ENCODE measurements at places on chromosomes 1 and 21.
A peak's percentile ranks its signal among the peaks of the same experiment; 100 is the strongest.

GRCh38 chr1:28123461-28123961, 35.1 kb upstream of the EYA3 start:
- DNase-seq: no peak

DNA sequence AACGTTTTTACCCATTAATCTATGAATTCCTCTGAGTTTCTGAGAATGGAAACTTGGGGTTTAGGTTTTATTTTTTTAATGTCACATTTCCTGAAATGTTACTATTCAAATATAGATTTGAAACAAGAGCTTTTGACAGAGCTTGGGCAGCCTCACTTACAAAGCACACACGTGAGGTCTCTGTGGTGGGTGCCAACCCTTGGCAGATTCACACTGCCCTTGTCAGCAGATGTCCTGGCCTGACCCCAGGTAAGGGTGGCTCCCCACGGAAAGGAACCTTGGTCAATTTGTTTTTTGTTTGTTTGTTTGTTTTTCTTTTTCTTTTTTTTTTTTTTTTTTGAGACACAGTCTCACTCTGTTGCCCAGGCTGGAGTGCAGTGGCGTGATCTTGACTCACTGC, 53.5 kb downstream of the FAAP20 start:
- no peak for DNase-seq

- peak; percentile 46 for DNase-seq
Observed at GRCh38 chr1:116817582-116818064, 63.4 kb downstream of the CD2 start.

DNA sequence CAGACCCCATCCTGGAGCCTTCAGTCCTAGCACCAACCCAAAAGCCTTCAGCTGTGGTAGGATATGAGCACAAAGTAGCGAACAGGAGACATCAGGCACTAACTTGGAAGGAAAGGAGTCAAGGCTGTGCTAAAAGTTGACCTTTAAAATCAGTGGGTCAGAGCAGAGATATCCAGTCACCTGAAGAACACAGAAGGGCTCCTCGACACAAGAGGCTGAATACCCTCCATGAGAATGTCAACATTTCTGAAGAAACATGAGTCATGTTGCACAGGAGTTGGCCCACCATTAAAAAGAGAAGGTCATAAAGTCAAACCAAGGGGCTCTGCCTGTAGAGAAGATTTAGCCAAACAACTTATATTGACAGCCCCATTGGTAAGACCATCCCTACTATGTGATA, 172.5 kb downstream of the PLPP3 start:
- no peak for DNase-seq

- DNase-seq: no peak
Observed at GRCh38 chr1:186033847-186034271, 299.7 kb downstream of the HMCN1 start.

DNA sequence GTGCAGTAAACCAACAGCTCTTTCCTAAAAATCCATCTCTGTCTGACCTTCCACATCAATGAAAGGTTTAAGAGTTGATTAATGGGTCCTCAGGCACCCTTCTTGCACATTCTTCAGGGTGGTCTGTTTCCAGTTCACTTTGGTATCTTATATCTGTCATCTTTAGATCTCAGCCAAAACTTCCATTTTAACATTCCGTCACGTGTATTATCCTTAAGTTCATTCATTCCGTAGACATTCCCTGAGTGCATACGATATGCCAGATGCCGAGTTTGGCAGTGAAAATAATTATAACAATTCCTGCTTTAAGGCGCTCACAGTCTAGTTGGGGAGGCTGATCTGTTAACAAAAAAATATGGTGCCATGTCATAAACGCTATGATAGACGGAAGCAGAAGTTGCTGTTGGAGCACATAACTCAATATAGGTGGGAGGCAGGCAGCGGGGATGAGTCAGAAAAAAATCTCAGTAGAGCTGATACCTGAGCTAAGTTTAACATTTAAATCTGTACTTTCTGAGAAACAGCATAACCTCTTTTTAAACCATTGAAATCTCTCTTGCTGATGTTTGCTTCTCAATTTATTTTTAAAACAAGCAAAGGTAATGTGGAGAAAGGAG, 59.6 kb upstream of the HOOK1 start:
- DNase-seq: no peak

DNA sequence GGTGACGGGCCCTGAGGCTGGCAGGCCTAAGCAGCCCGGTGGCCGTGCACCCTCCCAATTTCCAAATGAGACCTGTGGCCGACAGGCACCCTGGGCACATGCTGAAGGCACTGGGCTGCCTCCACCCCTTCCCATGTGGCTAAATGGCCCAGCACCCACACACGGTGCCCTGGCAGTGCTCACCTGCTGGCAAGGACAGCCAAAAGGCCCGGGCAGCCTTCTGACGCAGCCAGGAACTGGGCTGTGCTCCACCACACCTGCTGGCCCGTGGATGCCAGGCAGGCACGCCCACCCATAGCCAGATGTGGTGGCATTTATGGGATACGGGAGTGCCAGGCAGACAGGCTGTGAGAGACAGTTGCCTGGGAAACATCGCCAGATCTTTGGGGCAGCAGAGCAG, 4.0 kb upstream of the FAAP20 start:
- no peak for DNase-seq

DNA sequence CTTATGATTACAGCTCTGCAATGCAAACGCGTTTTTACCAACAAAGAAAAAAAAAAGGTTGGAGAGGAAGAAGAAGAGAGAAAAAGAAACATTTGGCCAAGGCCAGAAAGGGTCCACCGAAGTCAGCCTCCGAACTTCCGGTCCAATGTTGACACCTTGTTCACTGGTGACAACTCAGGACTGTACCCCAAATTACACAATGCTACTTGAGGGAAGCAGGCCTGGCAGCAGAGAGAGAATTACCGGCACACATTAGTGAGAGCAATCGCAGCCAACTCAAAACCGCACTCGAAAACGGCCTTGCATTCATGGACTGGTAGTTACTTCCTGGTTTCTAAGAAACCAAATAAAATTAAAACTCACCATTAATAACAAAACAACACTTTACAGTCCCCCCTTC, 652.5 kb downstream of the KIF26B start:
- DNase-seq: no peak

DNA sequence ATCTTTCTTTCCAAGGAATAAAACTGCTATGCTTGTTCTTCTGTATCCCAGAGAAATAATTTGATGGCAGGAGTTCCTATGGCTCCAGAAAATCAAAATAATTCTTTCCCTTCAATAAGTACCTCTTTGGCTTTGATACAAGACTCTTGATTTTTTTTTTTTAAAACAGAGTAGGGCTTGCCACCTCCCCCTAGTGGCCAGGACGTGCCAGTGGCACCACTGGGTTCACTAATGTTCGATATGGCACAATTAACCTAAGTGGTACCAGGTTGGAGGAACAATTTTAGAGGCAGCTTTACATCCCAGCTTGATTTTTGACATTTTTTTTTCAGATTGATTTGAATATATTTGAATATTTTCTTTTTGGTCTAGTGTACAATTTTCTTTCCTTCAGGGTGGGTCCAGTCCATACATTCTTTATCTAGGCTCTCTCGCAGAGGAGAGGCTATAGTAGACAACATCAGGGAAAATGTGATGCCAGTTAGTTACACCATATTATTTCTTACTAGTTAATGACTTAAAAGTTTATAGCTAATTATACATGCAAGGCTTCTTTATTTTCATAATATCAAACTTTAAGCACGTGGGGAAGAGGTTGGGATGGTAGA, 330.9 kb downstream of the S1PR1 start:
- no peak for DNase-seq

- DNase-seq: no peak
Observed at GRCh38 chr1:109994654-109995053, 10.1 kb downstream of the AHCYL1 start.

DNA sequence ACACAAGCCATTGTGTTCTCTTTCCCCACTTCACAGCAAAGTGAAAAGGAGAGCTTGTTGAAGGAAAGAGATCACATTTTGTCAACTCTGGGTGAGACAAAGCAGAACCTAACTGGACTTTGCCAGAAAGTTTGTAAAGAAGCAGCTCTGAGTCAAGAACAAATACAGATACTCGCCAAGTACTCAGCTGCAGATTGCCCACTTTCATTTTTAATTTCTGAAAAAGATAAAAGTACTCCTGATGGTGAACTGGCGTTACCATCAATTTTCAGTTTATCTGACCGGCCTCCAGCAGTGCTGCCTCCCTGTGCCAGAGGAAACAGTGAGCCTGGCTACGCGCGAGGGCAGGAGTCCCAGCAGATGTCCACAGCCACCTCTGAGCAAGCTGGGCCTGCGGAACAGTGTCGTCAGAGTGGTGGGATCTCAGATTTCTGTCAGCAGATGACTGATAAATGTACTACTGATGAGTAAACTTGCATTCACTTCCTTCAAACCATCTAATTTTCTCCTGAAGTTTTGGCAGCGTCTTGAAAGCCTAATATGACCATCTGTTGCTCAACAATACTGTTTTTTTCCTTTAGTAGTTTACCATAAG, 43.7 kb downstream of the BACH1 start:
- peak; percentile 9 for DNase-seq

DNA sequence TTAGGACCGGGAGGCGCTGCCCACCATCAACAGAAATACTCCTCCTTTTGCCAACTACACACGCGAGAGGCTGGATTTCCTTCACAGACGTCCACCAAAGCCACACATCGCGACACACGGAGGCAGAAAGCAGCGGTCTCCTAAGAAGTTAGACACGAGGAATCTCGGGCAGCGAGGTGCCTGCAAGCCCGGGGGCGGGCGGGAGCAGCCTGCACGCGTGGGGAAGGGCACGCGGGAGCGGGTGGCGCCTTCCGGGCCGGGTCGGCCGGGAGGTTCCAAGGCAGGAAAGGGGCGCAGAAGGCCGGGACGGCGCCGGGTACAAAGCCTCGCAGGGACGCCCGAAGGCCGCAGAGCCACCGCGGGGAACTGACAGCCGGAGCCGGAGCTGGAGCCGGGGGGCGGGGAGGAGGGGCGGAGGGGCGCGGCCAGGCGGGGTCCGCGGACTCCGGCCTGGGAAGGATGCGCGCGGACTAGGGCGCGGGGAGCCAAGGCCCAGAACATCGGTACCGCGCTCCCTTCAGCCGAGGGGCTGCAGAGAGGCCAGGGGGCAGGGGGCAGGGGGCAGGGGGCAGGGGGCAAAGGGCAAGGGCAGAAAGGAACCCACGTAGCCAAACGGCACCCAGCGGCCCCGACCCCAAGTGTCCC, 722 bp downstream of the NPHP4 start:
- peak; percentile 19 for DNase-seq
